ENCODE measurements at places on chromosomes 5 and 9. TPM values are rescaled to one million over a fixed set of nuclear protein-coding genes. Genes with fewer than 3 reads are reported as not detected.
A peak's percentile ranks its signal among the peaks of the same experiment; 100 is the strongest.

Gene SIT1
- total RNA-seq, result not detected

Gene LSM11
- 6.2 TPM for total RNA-seq

Gene CCL21
- total RNA-seq, result 0.74 TPM

Gene LCP2
- 0.61 TPM for total RNA-seq

Gene LOX
- 0.12 TPM for total RNA-seq

Gene FCN2
- total RNA-seq, result not detected

Gene PARP8
- total RNA-seq, result 19.0 TPM

Gene SPINK6
- total RNA-seq, result not detected

Gene FOXD4
- total RNA-seq, result 2.8 TPM

Gene PGM5
- 0.15 TPM for total RNA-seq

Gene CD72
- total RNA-seq, result 1.6 TPM

Gene PRR16
- 0.42 TPM for total RNA-seq

Gene LCN10
- not detected for total RNA-seq

Gene TRPM3
- total RNA-seq, result not detected

Gene VCAN
- total RNA-seq, result 49.9 TPM

GRCh38 chr5:176870110-176870591 is 29.0 kb downstream of the HK3 start:
- no peak overlapping the region for H3K4me3 ChIP-seq
- H3K4me1 ChIP-seq, result no peaks in the 10 kb centered on the region
- peak; percentile 57 for DNase-seq

GRCh38 chr9:132244582-132245455 is 83.0 kb downstream of the NTNG2 start:
- peaks cover 7% of the 10 kb centered on the region for H3K4me1 ChIP-seq
- H3K27me3 ChIP-seq, result no peaks in the 10 kb centered on the region
- no peaks in the 10 kb centered on the region for H3K36me3 ChIP-seq
- no peak for DNase-seq

GRCh38 chr5:140361901-140362300 is 1.9 kb downstream of the SLC4A9 start:
- no peak overlapping the region for H3K4me3 ChIP-seq
- H3K4me1 ChIP-seq, result peaks cover 3% of the 10 kb centered on the region
- no peak for DNase-seq

- peaks cover 11% of the 10 kb centered on the region for H3K4me1 ChIP-seq
- H3K4me3 ChIP-seq, result no peak overlapping the region
- no peak overlapping the region for H3K27ac ChIP-seq
- no peak for DNase-seq
Observed at GRCh38 chr9:126495411-126496180, 118.1 kb upstream of the LMX1B start.

- H3K36me3 ChIP-seq, result no peaks in the 10 kb centered on the region
- H3K4me1 ChIP-seq, result no peaks in the 10 kb centered on the region
- H3K4me3 ChIP-seq, result no peak overlapping the region
- no peaks in the 10 kb centered on the region for H3K27me3 ChIP-seq
Observed at GRCh38 chr5:58135571-58136335, 324.1 kb downstream of the PLK2 start.

- no peak for DNase-seq
- no peaks in the 10 kb centered on the region for H3K36me3 ChIP-seq
- no peaks in the 10 kb centered on the region for H3K27me3 ChIP-seq
- H3K4me1 ChIP-seq, result peaks cover 6% of the 10 kb centered on the region
- H3K4me3 ChIP-seq, result no peak overlapping the region
Observed at GRCh38 chr5:142408981-142409481, 84.2 kb upstream of the SPRY4 start.

GRCh38 chr9:87213948-87214347 is 266.6 kb upstream of the GAS1 start:
- no peak overlapping the region for H3K27ac ChIP-seq
- no peaks in the 10 kb centered on the region for H3K36me3 ChIP-seq
- peaks cover 9% of the 10 kb centered on the region for H3K4me1 ChIP-seq

- no peaks in the 10 kb centered on the region for H3K36me3 ChIP-seq
- no peak overlapping the region for H3K4me3 ChIP-seq
- DNase-seq, result no peak
Observed at GRCh38 chr5:13553896-13554295, 390.6 kb downstream of the DNAH5 start.

- H3K4me1 ChIP-seq, result peaks cover 13% of the 10 kb centered on the region
- H3K36me3 ChIP-seq, result no peaks in the 10 kb centered on the region
- no peaks in the 10 kb centered on the region for H3K27me3 ChIP-seq
- H3K4me3 ChIP-seq, result no peak overlapping the region
- DNase-seq, result peak; percentile 69
Observed at GRCh38 chr5:142014911-142015584, 2.2 kb upstream of the GNPDA1 start.

- H3K4me3 ChIP-seq, result no peak overlapping the region
- DNase-seq, result no peak
- H3K27me3 ChIP-seq, result no peaks in the 10 kb centered on the region
- no peak overlapping the region for H3K27ac ChIP-seq
- peaks cover 28% of the 10 kb centered on the region for H3K4me1 ChIP-seq
Observed at GRCh38 chr5:139061856-139062255, 136.3 kb downstream of the SIL1 start.

GRCh38 chr5:108661590-108662219 is 86.0 kb upstream of the FER start:
- no peak overlapping the region for H3K27ac ChIP-seq
- no peaks in the 10 kb centered on the region for H3K36me3 ChIP-seq
- no peaks in the 10 kb centered on the region for H3K27me3 ChIP-seq
- no peaks in the 10 kb centered on the region for H3K4me1 ChIP-seq

GRCh38 chr5:93736284-93736683 is 5.1 kb downstream of the POU5F2 start:
- DNase-seq, result no peak
- no peaks in the 10 kb centered on the region for H3K4me1 ChIP-seq
- H3K4me3 ChIP-seq, result no peak overlapping the region
- no peaks in the 10 kb centered on the region for H3K27me3 ChIP-seq

DNA sequence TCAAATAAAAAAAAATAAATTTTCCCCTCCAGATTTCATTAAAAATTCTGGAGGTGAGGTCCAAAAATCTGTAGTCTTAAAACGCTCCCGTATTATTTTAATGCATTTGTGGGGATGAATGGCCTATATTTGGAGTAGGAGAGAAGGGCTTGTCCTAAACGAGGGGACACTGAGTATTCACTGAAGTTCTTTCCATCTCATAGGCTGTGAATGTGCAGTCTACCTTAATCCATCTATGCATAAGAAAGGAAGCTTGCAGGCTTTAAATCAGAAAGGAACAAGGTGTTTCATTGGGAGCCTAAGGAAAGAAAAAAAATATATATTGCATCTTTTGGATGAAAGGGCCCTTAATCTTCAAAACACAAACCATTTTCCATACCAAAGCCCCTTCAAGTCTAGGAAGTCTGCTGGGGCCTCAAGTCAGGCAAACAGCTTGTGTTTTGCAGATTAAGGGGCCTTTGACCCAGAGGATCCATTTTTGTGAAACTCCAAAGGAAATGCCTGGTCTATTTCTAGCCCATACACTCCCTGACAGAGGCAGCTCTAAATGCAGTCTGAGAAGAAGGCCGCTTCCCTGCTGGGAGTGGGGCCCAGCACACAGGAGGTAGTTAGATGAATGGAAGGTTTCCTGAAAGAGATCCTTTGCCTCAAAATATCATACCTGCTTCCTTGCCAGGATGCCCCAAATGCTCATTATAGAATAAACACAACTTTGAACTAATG is 35.6 kb downstream of the BRINP1 start:
- H3K27me3 ChIP-seq, result no peaks in the 10 kb centered on the region
- H3K36me3 ChIP-seq, result no peaks in the 10 kb centered on the region
- H3K27ac ChIP-seq, result no peak overlapping the region
- H3K4me1 ChIP-seq, result no peaks in the 10 kb centered on the region
- no peak overlapping the region for H3K4me3 ChIP-seq
- DNase-seq, result no peak

- H3K27ac ChIP-seq, result no peak overlapping the region
- no peak for DNase-seq
- H3K27me3 ChIP-seq, result no peaks in the 10 kb centered on the region
- no peaks in the 10 kb centered on the region for H3K4me1 ChIP-seq
Observed at GRCh38 chr5:75616971-75617621, 5.8 kb downstream of the ANKDD1B start.

DNA sequence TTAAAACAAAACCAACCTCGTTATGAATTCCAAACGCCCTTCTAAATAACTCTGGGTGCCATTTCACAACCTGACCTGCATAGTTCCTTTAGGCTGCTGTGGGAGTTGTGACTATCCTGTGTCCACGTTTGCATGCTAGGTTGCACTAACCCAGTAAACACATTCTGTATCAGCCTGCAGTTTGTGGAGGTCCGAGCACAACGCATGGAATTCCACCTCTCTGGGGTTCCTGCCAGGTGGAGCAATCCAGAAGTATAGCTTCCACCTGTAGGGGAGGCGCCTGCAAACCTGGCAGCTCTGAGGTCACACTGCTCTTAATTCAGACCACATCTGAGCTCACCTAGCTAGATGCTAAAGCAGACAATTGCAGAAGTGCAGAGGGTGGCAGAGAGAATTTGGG is 57.2 kb downstream of the MARCHF3 start:
- no peak overlapping the region for H3K27ac ChIP-seq
- no peaks in the 10 kb centered on the region for H3K36me3 ChIP-seq
- H3K4me1 ChIP-seq, result no peaks in the 10 kb centered on the region

DNA sequence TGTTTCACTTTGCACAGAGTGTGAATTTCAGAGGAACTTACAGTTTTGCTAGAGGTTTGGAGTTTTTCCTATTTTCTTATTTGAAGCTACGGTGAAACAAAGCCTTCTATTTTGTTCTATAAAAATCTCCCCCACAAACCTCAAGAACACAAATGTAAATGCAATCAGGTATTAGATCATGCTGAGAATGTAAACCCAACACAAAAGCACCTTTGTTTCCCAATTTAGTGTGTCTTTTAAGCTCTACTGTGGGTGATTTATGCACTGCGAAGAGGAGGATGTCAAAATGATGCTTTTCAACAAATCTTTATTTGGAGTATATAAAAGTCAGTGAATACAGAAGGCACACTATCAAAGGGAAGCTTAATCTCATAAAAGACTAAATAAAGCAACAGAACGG is 4.3 kb upstream of the DRD1 start:
- H3K27ac ChIP-seq, result no peak overlapping the region
- peaks cover 9% of the 10 kb centered on the region for H3K4me1 ChIP-seq

DNA sequence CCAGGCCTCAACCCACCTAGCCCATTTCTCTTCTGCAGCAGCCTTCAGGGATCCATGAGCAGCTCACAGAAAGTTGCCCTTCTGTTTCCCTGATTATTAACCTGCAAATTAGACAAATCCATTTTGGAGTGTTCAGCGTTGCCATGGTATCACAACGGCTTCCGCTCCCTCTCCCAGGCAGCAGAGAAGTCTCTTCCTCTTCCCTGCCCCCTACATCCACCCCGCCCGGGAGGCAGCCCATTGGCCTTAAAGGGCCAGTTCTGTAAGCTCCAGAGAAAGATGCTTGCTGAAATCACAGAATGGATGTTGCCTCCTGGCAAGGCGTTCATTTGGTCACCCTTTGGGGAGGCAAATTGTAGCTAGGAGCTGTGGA is 47.7 kb upstream of the BOD1 start:
- no peak overlapping the region for H3K4me3 ChIP-seq
- H3K4me1 ChIP-seq, result no peaks in the 10 kb centered on the region
- H3K36me3 ChIP-seq, result no peaks in the 10 kb centered on the region
- H3K27me3 ChIP-seq, result no peaks in the 10 kb centered on the region

- no peak for DNase-seq
- no peaks in the 10 kb centered on the region for H3K36me3 ChIP-seq
- no peaks in the 10 kb centered on the region for H3K4me1 ChIP-seq
- no peak overlapping the region for H3K27ac ChIP-seq
Observed at GRCh38 chr9:104276709-104277245, 182.7 kb downstream of the SMC2 start.

DNA sequence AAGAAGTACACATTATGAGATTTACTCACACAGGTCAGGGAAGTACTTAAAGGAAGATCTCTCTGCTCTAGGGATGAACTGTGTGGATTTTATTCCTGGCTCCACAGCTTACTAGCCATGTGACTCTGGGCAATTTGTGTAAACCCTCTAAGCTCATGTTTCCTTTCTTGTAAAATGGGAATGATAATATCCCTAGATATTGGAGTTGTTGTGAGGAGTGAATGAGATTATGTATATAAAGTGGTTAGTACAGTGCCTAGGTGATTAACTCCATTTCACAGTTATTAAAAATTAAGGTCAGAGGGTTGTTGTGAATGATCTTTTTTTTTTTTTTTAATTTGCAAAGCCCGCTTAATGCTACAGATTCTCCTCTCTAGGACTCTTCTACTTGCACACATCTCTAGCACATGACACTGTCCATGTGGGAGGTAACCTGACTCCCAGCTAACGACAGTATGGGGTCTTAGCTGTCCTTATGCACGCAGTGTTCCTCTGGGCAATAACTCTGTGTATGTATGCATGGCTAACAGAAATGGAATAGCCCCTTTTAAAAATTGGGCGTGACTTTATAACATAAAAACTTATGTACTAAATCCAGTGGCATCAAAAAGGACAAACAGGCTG is 23.9 kb upstream of the MYOT start:
- H3K36me3 ChIP-seq, result no peaks in the 10 kb centered on the region
- no peak for DNase-seq
- no peak overlapping the region for H3K27ac ChIP-seq
- no peaks in the 10 kb centered on the region for H3K4me1 ChIP-seq
- no peak overlapping the region for H3K4me3 ChIP-seq

GRCh38 chr5:31273161-31273560 is 79.7 kb downstream of the CDH6 start:
- no peak overlapping the region for H3K27ac ChIP-seq
- H3K4me3 ChIP-seq, result no peak overlapping the region
- no peaks in the 10 kb centered on the region for H3K4me1 ChIP-seq
- no peaks in the 10 kb centered on the region for H3K36me3 ChIP-seq

DNA sequence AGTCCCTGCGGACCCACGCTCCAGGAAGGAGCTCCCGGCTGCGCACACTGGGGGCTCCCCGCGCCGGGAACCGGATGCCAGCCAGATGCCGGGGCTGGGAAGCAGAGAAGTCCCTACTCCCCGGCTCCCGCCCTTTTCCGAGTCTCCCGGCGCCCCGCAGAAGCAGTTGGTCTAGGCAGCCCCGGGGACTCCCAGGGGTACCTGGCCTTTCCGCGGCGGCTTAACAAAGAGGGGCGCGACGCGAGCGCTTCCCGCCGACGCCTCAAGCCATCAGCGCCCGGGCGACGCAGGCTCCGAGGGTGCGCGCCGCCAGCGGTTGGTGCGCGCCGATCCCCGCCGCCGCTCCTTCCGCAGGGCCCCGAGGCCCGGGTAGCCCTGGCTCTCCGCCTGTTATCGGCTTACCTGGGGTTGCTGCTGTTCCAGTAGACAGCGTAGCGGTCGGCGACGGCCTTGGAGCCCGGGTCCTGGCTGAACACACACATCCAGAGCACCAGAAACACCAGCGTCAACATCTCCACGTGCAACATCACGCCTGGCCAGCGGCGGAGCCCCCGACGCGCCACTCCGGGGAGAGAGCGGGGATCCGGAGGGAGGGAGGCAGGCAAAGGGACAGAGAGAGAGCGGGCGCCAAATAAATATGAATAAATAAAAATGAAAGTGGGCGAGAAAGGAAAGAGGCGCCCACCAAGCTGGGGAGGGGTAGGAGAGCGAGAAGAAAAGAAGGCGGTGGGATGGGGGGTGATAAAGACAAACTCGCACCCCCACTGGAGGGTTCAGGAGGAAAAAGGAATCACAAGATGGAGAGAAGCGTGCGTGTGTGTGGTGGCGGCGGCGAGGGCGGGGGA is 428 bp downstream of the EFNA5 start:
- H3K4me3 ChIP-seq, result peak overlapping the region; percentile 38
- no peaks in the 10 kb centered on the region for H3K27me3 ChIP-seq
- peaks cover 36% of the 10 kb centered on the region for H3K4me1 ChIP-seq
- no peaks in the 10 kb centered on the region for H3K36me3 ChIP-seq
